ENCODE measurements at places on chromosomes 16 and 17. TPM values are rescaled to one million over a fixed set of nuclear protein-coding genes. Genes with fewer than 3 reads are reported as not detected.
A peak's percentile ranks its signal among the peaks of the same experiment; 100 is the strongest.

Gene SMIM36
- not detected for total RNA-seq

Gene RAB26
- not detected for total RNA-seq

Gene ASIC2
- not detected for total RNA-seq

Gene ATAD5
- 8.9 TPM for total RNA-seq

Gene KPNA2
- 473 TPM for total RNA-seq

DNA sequence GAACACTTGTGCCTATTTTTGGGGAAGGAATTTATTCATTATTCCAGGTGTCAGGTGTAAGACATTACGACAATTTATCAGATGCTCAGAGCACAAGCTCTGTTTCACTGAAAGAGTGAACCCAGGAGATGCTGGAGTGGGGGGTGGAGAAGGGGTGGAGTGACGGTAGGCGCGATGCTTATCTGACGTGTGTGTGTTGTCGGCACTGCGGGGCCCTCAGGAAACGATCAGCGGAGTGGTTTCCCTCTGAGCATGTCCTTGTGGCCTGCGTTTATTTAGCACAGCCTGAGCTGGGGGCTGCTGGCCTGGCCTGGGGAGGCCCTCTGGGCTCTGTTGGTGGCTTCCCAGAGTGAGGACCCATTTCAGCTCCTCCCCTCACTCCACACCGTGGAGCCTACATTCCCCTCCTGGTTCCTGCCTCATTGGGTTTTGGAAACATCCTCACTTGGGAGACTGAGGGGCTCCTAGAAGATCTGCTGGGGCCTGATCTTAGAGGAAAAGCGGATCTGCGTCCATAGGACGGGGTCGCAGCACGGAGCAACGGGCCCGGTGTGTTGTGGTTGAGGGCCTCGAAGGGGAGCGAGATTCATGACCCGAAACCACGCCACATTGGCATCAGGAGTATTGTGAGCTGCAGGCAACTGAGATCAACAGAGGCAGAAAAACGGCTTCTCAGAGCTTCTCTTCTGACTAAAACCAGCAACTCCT is 19.0 kb upstream of the GNG13 start:
- no peak for DNase-seq

DNA sequence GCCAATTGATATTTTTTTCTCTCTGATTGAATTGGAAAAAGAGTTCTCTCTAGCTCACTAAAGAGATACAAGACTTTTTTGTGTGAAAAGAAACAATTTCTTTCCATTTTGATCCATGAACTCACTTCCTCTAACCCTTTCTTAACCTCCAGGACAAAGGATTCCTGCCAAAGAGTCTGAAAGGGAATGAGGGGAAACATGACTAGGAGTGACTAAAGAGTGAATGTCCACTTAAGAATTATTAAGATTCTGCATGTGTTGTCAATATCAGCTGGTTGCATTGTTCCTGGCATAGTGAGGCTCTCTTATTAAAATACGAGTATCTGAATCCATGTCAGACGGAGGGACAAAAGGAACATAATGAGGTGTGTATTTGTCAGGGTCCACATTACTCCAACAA is 344.7 kb downstream of the GRIN2A start:
- no peak for DNase-seq

DNA sequence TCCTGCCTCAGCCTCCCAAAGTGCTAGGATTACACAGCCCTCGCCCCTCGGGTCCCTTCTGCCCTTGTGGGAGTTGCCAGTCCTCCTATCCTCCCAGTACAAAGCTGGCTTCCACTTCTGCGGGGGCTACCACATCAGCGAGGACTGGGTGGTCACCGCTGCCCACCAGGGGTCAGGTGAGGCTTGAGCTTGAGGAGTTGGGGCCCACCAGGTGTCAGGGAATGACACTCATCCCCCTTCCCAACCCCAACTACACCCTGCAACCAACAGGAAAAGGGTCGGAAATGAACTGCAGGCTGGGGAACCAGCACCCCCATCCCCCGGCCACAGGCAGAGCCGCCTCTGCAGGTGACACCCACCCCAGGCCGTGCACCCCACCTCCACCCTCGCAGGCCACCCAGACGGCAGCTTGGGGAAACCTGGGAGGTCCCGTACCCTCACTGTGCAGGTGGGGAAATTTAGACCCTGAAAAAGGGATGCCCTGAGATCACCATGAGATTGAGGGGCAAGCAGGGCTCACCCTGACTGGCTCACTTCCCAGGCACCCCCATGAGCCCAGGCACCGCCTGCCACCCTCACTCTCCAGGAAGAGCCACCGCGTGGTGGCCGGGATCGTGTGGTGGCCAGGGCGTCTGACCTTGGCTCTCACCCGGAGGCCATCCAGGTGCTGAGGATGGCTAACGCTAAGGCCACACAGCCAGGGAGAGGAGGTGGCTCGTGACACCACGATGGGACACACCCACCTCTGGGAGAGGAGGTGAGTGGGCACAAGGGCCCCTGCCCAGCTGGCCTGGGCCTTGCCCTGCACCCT is 8.0 kb downstream of the CTRB1 start:
- DNase-seq, result no peak

DNA sequence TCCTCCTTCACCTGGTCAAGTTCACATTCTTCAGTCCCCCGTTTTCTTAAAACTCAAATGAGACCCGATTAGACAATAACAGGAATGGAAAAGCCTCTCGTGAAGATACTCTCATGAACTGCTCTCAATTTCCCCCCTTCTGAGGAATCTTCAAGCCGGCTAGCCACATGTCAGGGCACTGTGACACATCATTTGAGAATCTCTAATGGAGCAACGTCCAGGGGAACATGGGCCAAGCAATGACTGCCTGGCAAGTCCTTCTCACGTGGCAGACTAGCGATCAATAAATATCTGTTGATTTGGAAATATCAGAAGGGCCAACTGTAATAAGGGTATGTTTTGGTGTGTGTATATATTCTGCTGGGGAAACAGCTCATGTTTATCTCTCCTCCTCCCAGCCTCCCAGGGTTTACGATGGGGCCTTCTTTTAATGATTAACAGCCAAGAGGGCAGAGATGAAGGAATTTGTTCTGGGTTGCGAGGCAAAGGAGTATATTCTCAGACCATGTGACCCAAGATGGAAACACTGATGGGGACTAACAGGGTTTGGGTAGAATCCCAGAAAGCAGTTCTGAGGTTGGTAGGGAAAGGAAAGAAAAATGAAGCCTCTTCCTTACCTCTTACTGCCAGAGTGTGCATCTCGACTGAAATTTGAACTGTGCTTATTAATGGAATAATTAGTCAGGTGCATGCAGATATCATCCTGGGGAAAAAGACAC is 21.4 kb downstream of the TTLL6 start:
- DNase-seq, result peak; percentile 46

DNA sequence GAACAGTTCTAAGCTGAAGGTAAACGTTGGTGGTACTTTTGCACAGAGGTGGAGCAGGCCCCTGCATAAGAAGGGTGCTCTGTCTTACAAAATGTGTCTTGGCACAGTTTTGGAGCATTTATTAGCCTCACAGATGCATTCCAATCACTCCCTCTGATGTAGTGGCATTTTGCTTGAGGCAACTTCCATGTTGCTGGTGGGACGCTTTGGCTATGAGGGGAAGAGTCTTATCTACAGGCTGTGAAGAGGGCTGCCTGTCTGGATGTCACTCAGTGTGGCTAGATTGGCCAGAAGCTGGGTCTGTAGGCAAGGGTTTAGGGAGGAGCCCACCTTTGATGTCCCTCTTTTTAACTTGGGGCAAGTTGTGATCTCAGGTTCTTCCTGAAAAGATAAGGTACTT is 2.6 kb upstream of the RARA start:
- DNase-seq, result no peak

DNA sequence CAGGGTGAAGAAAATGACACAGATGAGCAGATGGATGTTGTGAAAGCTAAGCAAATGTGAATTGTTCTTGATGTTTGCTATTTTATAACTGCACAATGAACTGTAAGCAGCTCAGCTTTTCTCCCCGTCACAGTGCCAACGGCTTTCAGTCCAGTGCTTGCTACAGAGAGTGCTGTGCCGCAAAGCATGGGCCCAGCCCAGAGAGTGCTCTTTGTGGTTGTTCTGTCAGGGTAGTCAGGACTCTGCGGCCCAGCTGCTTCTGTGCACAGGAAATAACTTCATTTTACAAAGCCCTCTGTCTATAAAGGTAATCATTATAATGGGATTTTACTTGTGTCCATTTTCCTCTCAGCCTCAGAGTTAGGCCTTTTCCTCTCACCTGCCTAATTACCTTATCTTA is 39.1 kb downstream of the CDRT15 start:
- no peak for DNase-seq

GRCh38 chr16:81004646-81005353 is 1.9 kb downstream of the CMC2 start:
- peak; percentile 54 for DNase-seq

DNA sequence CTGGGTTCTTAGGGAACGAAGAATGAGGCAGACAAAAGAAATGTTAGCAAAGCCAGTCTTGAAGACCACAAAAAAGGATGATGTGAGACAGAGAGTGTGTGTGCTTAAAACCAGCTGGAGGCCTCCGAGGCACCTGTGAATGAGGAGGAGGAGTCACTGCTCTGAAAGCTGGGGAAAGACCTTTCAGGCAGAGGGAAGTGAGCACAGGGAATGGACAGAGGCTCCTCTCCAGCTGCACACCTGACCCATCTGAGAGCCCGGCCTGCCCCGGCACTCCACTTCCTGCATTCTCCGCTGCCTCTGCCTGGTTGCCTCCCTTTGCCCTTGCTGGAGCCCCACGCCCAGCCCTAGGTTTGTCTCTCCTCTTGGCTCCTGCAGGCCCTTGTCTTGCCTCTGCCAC is 55.2 kb upstream of the SREBF1 start:
- DNase-seq, result no peak

DNA sequence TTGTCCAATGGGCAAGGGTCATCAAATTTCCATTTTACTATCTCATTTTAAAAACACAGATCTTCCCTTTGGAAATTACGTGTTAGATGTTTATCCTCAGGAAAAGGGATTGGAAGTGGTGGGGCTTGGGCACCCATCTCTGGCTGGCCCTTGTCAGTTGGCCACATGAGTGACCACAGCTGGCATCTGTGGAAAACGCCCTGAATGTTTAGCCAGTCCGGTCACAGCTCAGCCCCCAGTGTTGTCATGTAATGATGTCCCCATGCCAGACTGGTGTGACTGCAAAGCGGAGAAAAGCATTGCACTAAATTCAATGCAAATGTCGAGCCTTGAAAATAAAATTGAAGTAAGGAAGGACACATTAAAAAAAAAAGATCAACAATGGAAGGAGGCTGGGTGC is 53.0 kb downstream of the TMC6 start:
- DNase-seq, result no peak

DNA sequence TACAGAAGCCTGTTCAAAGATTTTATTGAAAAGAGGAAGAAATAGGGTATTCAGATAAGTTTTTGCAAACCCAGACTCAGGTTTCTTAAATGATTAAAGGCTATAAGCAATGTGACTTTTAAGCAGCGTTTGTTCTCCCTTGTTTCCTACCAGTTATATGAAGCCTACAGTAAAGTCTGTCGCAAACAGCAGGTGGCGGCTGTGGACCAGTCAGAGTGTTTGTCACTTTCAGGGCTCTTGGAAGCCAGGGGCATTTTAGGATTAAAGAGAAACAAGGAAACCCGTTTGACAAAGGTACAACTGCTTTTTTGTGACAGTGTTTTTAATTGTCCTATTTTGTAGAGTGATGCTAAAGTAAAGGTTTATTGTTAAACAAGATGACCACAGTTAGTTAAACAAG is 7.7 kb upstream of the RARA start:
- DNase-seq, result no peak

DNA sequence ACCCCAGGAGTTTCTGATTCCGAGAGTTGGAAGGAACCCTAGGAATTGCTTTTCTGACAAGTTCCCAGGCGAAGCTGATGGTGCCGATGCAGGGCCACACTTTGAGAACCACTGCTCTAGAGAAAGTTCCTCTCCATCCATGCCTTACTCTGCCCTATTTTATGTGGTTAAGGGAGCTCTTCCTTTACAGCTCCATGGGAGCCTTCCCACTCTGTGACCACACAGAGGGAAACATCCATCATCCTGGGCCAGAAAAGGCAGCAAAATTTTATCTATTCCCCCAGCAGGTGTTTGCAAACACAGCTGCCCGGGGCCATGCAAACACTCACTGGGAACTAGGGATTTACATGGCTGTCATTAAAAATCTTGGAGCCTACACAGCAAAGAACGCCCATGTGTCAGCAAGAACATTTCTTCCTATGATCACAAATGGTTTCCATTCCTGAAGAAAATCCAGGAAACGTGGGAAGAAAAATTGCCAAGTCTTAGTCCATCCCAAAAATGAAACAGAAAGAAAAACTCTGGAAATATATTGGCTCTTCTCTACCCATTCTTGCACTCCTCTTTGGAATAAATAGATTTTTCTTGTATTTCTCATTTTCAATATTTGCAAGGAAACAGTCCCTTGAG is 252.7 kb downstream of the PMP22 start:
- no peak for DNase-seq

- no peak for DNase-seq
Measured at GRCh38 chr16:12678983-12679382, 124.7 kb downstream of the CPPED1 start.

DNA sequence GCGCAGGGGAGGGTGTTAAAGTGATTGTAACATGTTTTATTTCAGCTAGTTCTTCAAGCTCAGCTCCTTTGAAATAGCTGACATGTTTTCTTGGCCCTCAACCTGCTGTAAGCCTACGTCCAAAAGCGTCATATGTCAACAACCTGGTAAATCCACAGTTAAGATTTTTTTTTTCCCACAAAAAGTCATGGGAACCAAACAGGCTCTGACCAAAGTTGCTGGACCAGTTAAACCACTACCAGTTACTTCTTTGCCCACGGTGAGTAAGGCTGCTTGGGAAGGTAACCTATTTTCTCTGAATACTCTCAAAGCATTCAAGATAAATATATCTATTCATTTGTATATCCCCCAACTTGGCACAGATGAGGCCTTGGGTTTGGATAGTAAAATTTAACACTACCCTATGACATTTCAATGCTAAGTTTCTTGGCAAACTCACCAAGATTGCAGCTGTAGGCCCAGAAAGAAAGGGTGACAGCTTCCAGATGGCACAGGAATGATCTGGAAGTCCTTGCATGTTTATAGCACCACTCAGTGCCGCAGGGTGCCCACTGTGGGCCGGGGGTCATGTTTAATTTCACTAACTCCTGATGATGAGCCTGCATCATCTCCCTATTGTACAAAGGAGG is 166.2 kb downstream of the XYLT1 start:
- DNase-seq, result no peak

GRCh38 chr16:56421976-56422669 is 3.2 kb downstream of the AMFR start:
- DNase-seq, result no peak

Measured in A172 (cell line).